ENCODE measurements at places on chromosomes 5 and 9.

DNA sequence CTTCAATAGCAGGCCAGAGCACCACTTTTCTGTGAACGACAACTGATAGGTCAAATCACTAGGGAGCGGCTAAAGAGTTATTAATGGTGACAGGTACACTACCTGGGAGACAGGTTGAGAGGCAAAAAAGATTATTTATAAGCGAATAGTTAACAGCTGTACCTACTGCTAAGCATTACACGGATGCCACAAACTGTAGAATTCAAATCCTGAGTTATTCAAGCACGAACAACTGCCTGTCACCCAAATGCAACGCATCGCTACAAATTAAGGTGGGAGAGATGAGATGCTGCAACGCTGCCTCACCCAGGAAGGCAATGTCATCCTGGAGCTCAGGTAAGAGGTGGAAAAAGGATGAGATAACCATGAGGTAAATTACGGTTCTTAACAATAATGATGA lies 342.9 kb downstream of the BNC2 start:
- no peak for DNase-seq

GRCh38 chr5:167616043-167616890 lies 675.2 kb upstream of the WWC1 start:
- no peak for DNase-seq

DNA sequence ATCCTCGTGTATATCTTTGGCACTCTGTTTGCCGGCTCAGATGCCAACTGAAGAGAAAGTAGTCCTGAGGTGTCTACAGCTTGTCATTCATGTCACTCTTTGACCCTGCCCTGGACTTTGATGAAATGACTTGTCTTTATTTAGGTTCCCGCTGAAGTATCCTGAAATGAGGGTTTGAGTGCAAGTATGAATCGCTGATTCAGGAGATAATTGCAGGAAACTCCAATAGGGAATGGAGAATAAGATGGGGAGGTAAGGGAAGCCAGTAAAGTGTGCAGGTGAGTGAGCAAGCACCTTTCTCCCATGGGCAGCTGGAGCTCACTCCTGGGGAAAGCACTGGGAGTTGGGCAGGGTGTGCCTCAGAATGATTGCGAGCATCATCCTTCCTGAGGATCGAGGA lies 50.3 kb upstream of the ZFR start:
- DNase-seq: no peak

- DNase-seq: no peak
Observed at GRCh38 chr9:97830884-97831829, 21.9 kb upstream of the FOXE1 start.

DNA sequence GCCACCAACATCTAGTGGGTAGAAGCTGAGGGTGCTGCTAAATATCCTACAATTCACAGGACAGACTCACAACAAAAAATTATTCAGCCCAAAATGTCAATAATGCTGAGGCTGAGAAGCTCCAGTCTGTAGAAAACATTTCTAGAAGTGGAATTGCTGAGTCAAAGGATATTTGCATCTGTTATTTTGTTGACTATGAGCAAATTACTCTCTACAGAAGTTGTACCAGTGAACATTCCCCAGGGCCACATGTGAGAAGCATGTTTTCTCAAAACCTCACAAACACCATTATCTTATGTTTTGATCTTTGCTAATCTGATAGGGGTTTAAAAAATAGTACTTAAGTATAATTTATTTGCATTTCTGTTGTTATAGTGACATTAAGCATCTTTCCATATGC lies 15.4 kb downstream of the ITK start:
- DNase-seq: no peak

GRCh38 chr5:173772384-173773059 lies 115.6 kb upstream of the CPEB4 start:
- DNase-seq: no peak

DNA sequence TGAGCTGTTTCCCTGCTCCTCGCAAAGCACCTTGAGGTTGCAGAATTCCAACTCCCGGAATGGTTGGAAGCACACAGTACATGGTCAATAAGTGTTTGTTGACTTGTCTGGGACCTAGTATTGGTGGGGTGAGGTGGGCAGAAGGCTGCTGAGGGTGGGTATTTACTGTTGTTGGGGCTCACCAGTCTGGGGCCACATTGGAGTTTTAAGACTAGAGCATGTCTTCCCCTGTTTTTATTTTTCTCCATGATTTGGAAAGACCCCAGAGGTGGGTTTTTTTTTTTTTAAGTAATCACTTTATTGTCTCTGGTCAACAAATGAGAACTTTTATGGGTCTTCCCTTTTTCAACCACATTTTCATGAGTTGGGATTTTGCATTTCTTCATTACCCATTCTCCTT lies 55.1 kb downstream of the IRF1 start:
- no peak for DNase-seq

GRCh38 chr9:122991370-122991830 lies 42.1 kb upstream of the GPR21 start:
- DNase-seq: peak; percentile 34

DNA sequence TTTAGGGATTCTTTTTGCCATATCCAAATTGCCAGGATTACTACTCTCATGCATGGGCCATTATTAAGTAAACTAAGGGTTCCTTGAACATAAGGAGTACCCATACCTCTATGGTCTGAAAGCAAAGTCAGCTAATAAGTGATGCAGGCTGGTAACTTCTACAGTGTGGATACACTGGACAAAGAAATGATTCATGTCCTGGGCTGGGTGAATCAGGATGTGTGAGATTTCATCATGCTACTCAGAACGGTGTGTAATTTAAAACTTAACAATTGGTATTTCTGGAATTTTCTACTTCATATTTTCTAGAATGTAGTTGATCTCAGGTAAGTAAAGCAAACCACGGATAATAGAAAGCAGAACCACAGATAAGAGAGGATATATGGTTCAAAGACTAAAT lies 428.8 kb downstream of the CHSY3 start:
- DNase-seq: no peak

GRCh38 chr5:111742177-111742994 lies 14.6 kb downstream of the NREP start:
- no peak for DNase-seq

DNA sequence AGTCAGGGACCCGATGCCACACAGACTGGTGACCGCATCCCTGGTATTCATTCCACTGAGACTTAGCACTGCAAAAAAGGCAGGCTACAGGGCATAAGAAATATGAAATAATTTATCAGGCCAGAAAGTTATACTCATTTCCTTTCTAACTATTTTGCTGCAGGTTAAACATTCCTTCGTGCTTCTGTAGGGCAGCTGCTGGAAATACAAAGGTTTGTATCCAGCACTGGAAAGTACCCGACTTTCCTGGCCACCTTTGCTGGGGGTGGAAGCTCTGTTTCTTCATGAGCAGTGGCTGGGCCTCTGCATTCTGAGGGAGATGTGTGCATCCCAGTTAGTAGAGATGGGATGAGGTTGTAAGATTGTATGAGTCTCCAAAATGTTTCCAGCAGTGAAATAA lies 478.6 kb upstream of the WWC1 start:
- DNase-seq: no peak

DNA sequence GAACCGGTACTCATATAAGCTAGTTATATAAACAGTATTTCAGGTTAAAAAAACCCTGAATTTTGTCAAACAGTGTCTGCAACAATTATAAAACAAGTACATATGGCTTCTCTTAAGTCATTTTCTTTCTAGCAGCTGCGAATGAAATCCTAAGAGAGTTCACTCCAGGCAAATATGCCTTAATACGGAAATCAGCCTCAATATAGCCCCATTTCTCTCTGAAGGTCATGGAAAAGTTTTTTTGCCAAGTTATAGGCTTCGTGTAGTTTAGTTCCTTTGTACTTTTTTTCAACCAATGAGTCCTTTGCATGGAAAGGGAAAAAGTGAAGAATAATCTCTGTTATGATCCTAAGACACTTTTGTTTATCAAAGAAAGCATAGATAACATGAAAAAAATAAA lies 848.0 kb upstream of the ACO1 start:
- no peak for DNase-seq

DNA sequence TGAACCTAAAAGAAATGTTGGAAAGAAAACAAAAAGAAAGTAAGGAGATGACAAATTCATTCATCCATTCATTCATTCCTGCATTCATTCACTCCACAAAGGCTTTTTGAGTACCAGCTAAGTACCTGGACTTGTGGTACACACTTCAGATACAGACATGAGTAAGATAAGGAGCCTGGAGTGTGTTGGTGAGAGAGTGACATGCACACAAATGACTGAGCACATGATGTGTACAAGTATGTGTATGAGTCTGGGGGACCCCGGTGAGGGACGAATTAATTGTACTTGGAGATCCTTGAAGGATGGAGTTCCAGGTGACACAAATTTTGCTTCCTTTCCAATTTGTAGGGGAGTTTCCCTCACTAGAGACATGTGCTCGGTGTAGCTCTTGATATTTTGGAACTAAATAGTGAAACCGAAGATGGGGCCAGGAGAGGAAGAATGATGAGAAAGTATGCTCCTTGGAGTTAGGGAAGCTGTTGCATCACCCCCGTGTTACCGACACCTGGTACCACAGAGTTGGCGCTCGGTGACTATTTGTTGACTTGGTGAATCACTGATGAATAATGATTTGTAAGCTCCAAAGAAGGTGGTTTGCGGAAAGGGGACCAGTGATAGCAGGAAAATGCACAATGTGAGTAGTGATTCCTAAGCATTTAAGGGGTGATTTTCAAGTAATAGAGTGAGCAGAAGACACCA lies 509.8 kb downstream of the CCDC171 start:
- DNase-seq: no peak

DNA sequence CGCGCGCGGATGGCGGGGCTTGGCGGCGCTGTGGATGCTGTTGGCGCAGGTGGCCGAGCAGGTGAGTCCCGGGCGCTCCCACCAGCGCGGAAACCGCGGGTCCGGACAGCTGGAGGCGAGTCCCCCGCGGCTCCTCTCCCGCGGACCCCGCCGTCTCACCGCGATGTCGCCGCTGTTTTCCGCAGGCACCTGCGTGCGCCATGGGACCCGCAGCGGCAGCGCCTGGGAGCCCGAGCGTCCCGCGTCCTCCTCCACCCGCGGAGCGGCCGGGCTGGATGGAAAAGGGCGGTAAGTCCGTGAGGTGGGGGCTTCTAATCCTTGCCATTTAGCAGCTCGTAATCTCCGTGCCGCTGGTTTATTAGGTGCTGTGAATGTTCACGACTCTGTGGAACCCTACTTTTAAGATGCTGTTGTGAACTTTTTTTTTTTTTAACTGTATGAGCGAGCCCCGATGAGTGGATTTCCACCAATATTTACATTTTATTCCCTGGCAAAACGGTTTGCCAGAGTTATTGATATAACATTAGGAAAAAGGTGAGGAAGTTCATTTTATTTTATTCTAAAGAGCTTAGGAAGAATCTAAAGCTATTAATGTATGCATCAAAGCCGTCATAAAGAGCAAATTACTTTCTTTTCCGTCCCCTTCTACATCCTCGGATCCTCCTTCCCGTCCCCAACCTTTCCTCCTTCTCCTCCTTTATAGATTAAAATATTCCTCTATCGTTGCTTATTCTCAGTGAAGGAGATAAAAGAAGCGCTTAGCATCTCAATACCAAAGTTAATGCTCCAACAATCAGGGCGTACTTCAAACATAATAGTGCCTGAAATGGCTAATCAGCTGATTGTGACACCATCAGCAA lies 579 bp downstream of the ADAMTS16 start:
- no peak for DNase-seq

DNA sequence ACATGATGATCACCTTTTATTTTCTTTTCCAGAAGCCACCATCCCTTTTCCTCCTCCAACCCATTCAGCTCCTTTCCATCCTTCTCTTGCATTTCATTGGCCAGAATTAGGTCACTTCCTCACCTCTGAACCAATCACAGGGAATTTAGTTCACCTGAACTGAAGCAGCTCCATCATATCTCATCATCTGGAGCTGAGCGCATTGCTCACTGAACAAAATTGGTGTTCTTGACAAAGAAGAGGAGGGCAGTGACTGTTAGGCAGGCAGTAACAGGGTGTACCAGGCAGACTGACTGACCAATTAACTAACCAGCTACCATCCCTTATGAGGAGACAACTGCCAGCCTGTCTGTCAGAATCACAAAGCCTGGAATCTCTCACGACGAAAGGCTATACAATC lies 1.8 kb upstream of the ZNF354A start:
- no peak for DNase-seq

DNA sequence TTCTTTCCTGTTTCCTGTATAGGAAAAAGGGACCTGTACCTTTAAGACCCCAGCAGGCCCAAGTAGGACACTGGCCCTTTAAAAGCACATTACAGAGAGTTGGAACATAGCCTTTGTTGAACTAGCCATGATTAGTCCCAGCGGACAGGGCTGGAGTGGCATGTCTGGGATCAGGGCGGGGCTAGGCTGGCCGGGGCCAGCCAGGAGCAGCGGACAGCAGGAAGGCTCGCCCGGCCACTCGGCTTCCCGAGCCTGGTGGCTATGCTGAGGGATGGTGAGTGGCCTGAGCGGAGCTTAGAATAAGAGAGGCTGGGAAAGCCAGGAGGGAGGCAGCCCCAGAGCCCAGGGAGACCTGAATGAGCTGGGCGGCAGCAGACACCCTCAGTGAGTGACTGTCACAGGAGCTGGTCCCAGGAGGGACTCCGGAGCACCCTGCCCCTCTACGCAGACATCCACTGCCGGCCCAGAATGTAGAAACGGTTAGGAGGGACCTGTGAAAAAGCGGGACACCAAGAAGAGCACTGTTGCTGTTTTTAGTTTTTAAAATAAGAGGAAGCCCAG lies 92.1 kb downstream of the DAB2IP start:
- DNase-seq: no peak

GRCh38 chr5:118303296-118303695 lies 685.1 kb downstream of the DTWD2 start:
- no peak for DNase-seq

- no peak for DNase-seq
Observed at GRCh38 chr9:92463984-92464383, 18.3 kb downstream of the ASPN start.

- peak; percentile 66 for DNase-seq
Observed at GRCh38 chr5:153964880-153965645, 73.6 kb downstream of the FAM114A2 start.

- peak; percentile 32 for DNase-seq
Observed at GRCh38 chr5:88269222-88269771, 652 bp upstream of the TMEM161B start.

DNA sequence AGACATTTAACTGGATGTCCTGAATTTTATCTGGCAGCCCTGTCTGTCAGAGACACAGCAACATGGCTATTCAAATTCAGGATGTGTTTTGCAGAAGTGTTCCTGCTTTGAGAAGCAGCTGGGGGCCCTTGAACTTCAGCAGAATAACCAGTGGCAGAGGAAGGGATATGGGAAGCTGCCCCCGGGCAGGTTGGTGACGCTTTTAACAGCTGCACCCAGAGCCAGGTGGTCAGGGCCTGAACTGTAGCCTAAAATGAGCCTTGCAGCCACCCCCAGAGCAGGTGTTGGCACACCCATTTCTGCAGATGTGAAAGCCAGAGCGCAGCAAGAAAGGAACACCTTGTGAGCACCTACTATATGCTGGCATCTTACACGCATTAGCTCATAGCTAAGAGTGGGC lies 128.7 kb upstream of the BOD1 start:
- peak; percentile 11 for DNase-seq

DNA sequence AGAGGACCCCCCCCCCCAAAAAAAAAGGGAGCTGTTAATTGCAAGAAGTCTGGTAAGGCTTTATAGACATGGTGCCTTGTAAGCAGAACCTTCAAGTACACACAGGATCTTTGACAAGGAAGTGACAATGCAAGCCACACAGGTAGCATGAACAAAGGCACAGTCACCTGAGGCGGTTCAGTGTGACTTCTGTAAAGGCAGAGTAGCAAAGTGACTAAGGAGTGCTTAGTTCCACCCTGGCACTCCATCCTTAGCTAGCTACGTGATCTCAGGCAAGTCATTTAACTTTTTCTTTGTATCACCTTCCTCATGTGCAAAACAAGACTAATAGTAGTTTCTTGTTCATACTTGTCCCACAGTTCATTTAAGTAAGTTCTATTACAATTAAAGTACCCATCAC lies 282.0 kb downstream of the PRELID2 start:
- no peak for DNase-seq
